ENCODE measurements at places on chromosomes 13 and 19.
A peak's percentile ranks its signal among the peaks of the same experiment; 100 is the strongest.

GRCh38 chr13:83117046-83117445 lies 765.2 kb downstream of the SLITRK1 start:
- DNase-seq, result no peak

GRCh38 chr13:44017756-44018309 lies 138.1 kb downstream of the LACC1 start:
- DNase-seq, result no peak

DNA sequence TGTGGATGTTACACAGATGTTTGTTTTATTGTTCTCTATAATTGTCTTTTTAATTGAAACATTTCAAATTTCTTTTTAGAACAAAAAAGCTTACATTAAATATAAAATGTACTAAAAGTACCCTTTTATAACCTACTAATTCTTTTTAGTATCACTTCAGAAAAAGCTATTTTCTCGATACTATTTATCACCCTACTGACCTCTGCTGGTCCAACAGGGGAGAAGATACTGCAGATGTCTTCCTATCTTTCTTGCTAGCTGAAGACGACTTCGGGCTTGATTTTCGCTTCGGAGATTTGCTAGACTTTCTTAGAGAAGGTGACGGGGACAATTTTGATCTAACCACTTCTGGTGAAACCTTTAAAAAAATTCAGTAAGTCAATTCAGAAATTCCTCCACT lies 42.4 kb downstream of the ZC3H13 start:
- no peak for DNase-seq

- DNase-seq, result no peak
Observed at GRCh38 chr13:84290386-84290785, 408.1 kb upstream of the SLITRK1 start.

DNA sequence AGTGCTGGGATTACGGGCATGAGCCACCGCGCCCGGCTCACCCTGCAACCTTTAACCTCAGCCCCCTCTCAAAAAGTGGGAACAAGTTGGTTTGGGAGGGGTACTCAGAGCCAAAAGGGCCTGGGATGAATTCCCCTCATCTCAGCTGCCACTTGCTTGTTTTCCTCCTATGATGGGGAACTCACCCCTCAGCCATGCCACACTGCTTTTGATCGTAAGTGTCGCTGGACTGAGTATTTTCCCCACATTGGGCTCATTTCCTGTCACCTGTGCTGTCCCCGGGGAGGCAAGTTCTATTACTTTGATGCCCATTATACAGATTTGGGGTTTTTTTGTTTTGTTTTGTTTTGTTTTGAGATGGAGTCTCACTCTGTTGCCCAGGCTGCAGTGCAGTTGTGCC lies 6.5 kb downstream of the R3HDM4 start:
- DNase-seq, result peak; percentile 69

GRCh38 chr19:41753936-41754529 lies 1.3 kb upstream of the CEACAM6 start:
- peak; percentile 65 for DNase-seq

DNA sequence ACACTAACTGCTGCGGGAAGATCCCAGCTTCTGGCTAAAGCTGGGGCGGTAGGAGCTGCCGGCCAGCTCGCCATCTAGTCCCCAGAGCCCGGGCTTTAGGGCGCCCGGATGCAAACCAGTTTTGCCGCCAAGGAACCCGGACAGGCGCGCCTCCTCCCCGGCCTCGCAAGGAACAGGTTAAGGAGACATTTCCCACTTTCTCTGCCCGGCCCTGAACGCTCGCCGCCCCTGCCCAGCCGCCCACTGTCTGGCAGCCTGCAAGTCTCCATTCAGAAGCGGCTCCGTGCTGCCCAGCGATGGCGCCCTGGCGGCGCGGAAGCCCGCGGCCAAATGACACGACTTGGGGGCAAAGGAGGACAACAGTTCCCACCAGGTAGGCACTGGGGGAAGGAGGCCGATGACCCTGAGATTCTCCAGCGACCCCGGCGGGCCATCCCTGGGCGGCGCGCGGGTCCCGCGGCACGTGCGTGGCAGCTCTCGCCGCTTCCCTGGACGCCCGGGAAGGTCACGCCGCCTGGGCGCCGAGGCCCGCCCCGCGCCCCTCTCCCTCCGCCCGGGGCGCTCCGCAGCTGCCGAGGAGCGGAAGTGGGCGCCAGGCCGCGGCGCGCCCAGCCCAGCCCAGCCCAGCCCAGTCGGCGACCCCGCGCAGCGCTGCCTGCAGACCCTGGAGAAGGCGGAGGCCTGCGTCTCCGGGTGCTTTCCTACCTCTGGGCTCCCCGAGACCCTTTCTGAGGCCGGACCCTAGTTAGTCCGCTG lies 42.2 kb upstream of the HNRNPA1L2 start:
- DNase-seq, result no peak

- DNase-seq, result no peak
Observed at GRCh38 chr19:40723661-40724254, 6.8 kb downstream of the ITPKC start.

DNA sequence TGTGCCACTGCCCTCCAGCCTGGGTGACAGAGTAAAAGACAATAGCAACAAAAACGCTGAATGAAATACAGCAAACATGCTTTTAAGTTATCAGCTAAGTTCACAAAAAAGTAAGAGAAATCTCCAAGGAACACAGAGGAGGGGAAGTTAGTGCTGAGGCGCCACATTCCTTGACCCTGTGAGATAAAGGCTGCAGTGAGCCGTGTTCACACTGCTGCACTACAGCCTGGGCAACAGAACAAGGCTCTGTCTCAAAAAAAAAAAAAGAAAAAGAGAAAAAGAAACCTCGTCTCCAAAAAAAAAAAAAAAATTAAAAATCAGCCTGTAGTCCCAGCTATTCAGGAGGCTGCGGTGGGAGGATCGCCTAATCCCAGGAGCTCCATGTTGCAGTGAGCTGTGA lies 16.3 kb upstream of the DOCK6 start:
- DNase-seq, result no peak

GRCh38 chr19:44525721-44526430 lies 3.6 kb downstream of the CEACAM20 start:
- no peak for DNase-seq

GRCh38 chr13:113981194-113981605 lies 7.3 kb upstream of the C13orf46 start:
- no peak for DNase-seq

DNA sequence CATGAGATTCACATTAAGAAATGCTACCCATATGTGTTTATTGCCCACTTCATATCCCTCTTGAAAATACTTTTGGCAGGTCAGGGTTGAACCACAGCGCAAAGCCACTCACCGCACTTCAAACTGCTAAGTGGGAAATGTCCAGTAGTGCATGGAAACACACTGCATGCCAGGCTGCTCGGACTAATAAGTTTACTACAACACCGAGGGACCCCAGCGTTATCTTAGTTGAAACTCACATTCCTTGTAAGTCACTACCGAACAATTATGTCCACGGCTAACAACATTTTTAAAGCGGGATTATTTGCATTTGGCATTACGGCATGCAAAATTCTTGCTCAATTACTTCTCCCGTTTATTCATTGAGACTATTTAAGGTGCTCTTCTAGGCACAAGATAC lies 4.0 kb downstream of the BRD4 start:
- DNase-seq, result no peak

DNA sequence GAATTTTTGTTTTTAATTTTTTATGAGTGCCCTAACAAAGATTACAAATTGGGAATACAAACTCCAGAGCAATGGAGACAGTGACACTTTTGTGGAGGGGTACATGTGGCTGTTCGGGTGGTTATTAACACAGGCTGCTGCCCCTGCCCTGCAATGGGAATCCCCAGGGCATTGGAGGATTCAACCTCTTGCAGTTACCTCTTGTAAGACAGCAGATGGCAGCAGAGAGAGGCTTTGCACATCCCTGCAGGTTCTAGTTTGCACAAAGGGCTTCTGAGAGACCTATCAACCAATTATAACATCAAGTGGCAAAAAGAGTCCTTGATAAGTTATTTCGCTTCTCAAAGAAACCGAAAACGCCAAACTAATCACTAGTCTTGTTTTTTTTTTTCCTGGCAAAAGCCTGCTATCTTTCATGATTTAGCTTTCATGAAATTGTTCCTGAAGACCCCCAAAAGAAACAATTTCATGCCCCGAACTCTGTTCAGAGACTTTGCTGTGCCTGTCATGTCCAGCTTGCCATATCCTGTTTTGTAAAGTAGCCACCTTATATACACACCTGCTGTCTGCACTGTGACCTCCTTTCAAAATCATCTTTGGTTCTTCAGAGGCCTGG lies 10.4 kb downstream of the GJB2 start:
- peak; percentile 66 for DNase-seq

GRCh38 chr19:11425719-11426457 lies 6.8 kb upstream of the RGL3 start:
- DNase-seq, result no peak

GRCh38 chr13:19634256-19634740 lies 839 bp downstream of the MPHOSPH8 start:
- no peak for DNase-seq

GRCh38 chr19:2983351-2984214 lies 6.2 kb downstream of the TLE6 start:
- DNase-seq, result no peak

DNA sequence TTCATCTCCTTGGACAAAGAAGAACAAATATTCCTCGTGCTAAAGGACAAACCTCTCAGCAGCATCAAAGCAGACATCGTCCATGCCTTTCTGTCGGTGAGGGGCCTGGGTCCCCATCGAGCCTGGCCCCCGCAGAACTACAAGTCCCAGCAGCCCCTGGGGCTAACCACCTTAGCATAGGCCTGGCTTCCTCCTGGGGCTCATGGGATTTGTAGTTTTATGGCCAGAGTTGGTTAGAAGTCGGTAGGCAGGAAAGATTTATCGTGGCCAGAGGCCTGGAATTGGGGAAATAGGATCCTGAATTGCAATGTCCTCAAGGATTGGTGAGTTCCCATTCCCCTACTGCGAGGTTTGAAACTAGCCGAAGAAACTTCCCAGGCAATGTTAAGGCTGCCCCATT lies 19.6 kb downstream of the TMEM150B start:
- peak; percentile 69 for DNase-seq

DNA sequence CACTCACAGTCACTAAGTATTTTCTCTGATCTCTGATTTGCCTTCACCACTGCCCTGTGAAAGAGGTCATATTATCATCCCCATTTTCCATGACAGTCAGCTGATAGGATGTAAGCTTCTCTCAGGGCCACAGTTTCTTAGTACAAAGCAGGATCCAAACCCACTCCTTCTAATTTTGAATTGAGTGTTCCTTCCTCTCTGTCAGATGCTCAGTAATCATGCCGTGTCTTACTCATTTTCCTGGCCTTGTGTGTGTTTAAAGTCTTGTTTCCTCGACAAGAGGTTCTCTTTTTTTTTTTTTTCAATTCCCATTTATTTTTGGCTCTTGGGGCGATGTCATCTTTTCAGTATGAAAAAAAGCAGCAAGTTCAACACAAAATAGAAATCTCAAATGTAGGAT lies 72.3 kb downstream of the NAA16 start:
- no peak for DNase-seq

DNA sequence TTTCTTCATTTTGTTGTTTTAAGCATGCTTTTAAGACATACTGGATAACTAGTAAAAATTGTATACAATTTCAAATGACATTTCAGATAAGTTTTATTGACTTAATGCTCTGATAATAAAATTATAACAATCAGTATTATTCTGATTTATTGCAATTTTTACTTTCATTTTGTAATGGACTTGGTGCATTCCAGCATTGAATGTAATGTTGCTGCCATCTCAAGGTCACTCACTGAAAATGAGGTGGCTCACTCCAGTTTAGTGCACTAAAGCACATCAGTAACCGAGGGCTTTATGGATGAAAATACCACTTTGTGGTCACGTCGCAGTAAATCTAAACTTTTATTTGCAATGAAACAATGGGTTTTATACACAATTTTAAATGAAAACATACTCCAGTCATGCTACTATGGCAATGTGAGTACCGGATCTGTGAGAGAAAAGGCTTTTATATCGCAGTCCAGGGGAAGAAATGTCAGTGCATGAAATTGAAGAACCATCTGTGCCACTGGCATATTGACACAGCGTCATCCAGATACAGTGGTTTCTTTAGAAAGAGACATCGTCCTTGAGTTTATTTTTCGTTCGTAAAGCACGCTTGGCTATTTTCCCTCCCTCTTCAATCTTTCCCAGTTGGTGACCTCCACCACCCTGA lies 20.7 kb upstream of the ZNF507 start:
- DNase-seq, result no peak

GRCh38 chr13:109719962-109720646 lies 66.3 kb downstream of the IRS2 start:
- DNase-seq, result no peak

DNA sequence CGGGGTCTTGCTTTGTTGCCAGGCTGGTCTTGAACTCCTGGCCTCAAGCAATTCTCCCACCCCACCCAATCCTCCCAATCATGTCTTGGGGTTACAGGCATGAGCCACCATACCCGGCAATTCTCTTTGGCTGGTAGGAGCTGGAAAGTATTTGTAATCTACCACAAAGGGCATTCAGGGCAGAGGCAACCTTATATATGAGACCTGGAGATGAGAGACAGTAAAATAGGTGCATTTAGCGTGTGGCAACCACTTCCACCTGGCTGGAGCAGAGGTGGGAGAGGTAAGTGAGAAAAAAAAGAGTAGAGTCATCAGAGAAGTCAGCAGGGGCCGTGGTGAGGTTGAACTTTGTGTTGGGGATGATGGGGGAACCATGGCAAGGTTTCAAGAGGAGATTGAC lies 36.8 kb downstream of the VAV1 start:
- DNase-seq, result no peak

DNA sequence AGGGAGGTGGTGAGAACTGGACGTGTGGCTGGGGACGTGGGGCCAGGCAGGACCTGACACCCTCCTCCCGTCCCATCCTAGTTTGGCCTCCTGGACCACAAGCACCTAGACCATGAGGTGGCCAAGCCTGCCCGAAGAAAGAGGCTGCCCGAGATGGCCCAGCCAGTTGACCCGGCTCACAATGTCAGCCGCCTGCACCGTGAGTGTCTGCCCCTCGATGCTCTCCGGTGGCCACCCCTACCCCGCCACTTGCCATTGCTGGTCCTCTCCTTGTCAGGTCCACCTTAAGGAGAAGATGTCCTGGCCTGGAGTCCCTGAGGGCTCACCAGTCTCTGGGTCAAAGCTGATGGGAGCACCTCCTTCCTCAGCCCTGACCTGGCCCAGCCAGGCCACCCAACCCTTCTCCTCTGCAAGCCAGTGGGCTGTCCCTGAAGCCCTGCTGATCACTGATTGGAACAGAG lies 2.2 kb downstream of the ANGPTL4 start:
- no peak for DNase-seq

DNA sequence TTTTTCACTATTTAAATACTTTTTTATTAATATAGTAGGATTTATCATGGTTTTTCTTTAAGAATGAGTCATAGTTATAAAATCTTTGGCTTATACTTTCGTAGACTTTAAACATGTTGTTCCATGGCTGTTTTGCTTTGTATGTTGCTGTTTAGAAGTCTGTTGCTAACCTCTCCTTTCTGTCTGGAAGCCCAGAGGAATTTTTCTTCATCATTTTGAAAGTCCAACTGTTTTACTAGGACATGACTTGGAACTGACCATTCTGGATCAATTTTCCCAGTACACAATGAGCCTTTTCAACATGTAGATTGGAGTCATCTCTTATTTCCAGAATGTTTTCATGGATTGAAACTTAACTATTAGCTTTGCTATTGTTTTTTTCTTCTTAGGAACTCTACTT lies 7.9 kb downstream of the CAB39L start:
- no peak for DNase-seq

All from CD4-positive, alpha-beta T cell treated with Interferon alpha-2 for 1 hour (primary cell).